GM18507 (cell line): ENCODE measurements at places on chromosomes 6 and 20.

DNA sequence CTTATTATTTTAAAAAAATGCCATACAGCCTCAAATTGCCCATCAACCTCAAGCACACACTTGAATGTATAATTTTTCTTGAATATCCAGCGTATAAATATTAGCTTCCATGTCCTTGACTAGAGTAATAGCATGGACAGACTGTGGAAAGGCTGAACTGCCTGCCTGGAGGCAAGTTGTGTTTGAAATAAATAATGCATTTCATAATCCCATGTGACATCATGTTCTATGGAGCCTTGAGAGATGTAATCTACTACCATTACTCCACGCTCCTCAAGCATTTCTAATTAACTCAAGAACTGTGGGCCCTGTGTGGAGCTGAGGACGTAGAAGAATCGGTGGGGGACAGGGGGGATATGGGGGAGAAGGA is 94.2 kb downstream of the CDS2 start:
- DNase-seq = no peak

DNA sequence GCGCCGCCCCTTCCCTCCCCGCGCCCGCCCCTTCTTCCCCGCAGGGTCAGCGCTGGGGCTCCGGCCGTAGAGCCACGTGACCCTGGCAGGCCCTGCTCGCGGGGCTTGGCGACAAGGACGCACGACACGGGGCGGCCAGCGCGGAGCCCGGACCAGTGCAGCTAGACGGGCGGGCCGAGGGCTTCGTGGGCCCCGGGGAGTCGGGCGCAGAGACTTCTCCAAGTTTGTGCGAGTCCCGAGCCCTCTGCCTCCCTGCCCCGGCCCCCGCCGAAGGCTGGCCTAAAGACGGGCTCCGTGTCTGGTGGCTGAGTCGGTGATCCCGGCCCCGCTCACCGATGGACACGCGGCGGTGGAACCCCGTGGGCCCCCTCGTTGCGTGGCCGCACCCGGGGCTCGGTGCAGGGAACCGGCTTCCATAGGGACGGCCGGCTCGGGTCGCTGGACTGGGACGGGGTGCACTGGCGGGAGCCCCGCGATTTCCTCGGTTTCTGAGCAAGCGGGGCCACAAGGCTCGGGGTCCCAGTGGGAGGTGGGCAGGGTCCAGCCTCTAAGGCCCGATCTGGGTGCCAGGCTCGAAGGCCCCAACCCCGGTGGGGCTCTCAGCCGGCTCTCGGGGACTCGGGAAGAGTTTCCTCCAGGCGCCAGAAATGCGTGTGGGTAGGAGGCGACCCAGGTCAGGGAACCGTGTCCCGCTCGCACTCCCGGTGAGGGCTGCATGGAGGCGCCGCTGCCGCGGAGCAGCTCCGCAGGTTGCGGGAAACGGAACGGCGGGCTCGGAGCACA is 452 bp upstream of the GATA5 start:
- DNase-seq = no peak

- no peak for DNase-seq
These were observed 90.0 kb upstream of the TNFAIP3 start for GRCh38 chr6:137776786-137777686.

DNA sequence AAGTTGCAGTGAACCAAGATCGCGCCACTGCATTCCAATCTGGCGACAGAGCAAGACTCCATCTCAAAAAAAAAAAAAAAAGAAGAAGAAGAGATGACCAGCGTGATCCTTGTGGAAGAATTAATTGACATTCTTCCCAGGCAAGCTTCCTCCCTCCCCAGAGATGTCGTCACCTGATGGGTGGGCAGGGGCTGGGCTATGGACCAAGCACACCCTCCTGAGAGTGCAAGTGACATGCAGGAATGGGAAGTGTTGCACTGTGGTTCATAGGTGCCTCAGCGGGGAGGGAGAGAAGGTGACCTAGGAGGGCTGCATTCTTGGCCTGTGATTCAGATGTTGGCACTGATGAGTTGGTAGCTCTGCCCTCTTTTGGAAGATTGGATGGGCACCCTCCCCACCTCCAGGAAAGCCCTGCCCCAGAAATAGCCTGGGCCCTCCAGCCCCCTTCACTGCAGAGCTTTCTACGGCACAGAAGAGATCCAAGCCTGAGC is 37.8 kb downstream of the TAF8 start:
- DNase-seq = no peak

DNA sequence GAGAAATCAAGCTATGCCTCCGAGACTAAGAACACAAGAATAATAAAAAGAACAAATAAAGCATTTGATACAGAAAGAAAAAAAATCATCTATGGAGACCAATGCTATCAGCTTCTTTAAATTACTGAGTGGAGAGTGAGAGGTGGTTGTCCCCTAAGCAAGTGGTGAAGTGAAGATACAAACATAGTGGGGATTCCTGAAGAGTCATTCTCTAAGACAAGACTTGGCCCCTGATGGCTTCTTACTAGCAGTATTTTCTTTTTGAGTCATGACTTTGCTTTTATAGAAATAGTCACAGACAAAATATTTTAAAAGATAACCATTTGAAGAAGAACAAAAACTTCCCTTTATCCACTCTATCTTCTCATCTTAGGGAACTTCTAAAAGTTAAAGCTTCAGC is 261.4 kb upstream of the PRDM1 start:
- no peak for DNase-seq

- no peak for DNase-seq
These were observed 1.0 kb downstream of the ARMH2 start for GRCh38 chr6:24797596-24798216.

DNA sequence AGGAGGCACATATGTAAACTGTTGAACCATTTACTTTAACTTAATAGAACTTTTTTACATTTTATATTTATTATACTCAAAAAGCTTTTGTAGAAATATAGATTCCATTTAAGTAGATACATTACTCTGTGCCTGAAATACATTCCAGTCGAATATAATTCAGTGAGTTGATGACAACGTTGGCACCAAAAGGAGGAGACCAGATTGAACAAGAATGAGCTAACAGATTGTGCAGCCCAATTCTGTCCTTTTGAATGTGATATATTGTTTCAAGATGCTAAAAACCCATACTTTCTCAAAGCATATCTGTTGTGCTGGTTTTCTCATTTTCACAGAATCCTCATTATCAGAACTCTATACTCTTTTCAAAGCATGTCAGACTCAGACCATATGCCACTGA is 147.4 kb upstream of the SIM1 start:
- DNase-seq = no peak

GRCh38 chr6:5541025-5541424 is 279.7 kb downstream of the FARS2 start:
- no peak for DNase-seq

DNA sequence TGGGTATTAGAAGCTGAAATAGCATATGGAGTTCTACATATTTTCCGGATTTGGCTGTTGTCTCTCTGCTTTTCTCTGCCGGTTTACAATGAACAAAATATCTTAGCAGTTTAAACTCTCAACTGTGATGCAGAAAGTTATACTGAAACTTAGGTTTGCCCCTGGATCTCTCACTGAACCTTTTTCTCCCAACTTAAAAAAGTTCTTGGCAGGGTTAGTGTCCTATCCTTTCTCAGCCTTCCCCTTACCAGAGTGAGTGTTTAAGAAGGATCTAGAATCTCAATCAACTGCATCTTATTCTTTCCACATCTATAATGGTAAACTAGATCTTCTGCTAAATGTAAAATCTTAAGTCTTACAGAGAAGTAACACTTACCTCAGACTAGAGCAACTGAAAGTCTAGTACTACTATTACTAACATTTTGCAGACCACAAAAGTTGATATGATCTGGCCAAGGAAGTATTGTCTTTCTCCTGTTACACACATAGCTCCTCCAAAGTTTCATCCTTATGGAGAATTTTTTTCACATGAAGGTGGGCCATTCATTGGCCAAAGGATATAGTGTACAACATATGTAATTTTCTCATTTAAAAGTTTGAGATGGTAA is 392.3 kb upstream of the RUNX2 start:
- DNase-seq = no peak

- DNase-seq = no peak
These were observed 53.9 kb downstream of the ERMARD start for GRCh38 chr6:169805242-169805838.

- no peak for DNase-seq
These were observed 7.6 kb upstream of the RNF182 start for GRCh38 chr6:13917141-13917540.

GRCh38 chr6:16109659-16110305 is 19.1 kb upstream of the MYLIP start:
- no peak for DNase-seq

- DNase-seq = no peak
These were observed 35.2 kb downstream of the KIAA1755 start for GRCh38 chr20:38225240-38225899.

DNA sequence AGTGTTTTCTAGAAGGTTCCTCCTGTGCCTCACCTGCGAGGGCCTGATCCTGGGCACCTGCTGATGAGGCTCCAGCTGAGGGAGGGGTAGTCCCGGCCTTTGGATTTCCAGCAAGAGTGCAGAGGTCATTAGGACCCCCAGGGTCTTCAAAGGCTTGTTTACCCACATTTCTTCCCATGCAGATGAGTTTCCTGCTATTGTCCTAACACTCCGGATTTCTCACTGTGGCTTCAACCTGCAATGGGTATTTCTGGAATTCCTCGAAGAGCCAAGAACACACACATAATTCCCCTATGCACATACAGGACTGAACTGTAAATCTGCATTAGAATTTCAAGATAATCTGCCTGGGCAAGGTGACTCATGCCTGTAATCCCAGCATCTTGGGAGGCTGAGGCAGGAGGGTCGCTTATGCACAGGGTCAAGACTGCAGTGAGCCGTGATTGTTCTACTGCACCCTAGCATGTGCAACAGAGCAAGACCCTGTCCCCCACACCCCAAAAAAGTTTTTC is 53.9 kb downstream of the ADNP start:
- no peak for DNase-seq

DNA sequence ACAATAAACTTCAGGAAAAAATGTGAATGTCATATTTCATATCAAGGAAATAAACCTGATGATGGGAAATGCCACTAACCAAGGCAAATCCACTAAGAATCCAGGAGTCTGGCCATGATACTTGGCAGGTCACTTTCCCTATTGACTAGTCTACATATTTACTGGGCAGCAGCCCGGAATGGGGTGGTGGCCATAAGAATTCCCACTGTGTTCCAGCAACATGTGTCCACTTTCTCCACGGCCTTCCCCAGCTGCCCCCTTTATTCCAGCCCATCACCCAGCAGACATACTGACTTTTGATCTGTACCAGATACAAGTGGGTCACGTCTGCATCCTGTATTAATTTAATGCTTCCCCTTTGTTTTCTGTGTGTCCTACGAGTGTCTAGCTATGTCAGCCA is 234.5 kb upstream of the PRDM1 start:
- DNase-seq = no peak

DNA sequence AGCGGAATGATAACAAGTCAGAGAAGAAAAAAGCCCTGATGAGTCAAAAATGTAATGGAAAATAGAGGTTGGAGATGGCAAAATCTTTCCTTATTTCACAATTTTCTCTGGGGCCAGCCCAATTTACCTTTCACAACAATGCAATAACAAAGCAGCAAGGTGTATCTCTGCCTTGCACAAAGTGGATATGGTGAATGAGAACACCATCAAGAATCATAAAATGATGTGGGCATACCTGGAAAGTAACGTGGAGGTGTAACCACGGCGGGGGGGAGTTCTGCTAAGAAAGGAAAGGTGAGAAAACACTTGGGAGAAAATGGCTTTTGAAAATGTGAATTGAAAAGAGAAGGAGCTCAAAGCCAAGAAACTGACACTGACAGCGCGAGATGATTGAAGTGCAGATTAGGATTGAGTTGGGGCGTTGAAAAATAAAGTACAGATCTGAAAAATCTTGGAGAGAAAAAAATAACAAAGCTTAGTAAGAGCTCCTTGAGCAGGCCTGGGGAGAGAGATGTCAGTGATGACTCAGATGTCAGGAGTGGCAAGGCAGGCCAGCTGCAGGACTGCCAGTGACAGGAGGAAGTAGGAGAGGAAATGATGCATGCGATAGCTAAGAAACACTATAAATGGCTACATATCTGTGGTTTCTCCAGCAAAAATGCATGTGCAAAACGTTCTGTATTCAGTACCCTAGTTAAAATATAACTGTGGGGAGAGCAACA is 26.2 kb downstream of the ARHGAP18 start:
- peak; percentile 83 for DNase-seq

DNA sequence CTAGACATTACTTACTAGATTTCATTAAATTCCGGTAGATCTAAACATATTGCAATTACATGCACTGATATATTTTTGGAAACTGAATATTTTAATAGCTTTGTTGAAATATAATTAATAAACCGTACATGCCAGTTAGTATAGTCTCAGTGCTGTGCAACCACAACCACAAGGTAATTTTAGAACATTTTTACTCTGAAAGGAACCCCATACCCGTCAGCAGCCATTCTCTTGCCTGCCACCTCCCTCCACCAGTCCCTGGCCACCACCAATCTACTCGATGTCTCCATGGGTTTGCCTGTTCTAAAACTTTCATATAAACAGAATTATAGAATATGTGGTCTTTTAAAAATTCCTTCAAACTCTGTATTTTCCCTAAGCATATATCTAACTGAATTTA is 293.9 kb downstream of the THBS2 start:
- DNase-seq = no peak

DNA sequence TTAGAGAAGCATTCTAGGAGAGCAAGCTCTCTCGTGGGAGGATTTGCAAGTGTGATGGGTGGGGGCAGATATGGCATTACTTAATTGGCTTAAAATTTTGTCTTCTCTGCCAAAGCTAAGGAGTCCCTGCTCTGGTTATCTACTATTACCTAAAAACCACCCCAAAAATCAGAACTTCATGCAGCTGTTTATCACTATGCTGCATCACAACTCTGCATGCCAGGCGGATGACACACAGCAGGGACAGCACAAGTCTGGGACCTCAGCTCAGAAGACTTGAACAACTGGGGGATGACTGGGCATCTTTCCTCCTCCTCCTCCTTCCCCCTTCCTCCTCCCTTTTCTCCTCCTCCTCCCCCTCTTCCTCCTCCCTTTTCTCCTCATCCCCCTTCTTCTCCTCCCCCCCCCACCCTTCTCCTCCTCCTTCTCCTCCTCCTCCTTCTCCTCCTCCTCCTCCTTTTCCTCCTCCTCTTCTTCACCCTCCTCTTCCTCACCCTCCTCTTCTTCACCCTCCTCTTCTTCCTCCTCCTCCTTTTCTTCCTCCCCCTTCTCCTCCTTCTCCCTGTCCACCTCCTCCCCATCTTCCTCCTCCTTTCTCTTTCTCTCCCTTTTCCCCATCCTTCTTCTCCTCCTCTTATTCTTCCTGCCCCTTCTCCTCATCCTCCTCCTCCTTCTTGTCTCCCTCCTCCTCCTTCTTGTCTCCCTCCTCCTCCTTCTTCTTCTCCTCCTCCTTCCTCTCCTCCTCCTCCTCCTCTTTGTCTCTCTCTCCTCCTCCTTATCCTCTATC is 218.6 kb upstream of the PMEPA1 start:
- DNase-seq = no peak

DNA sequence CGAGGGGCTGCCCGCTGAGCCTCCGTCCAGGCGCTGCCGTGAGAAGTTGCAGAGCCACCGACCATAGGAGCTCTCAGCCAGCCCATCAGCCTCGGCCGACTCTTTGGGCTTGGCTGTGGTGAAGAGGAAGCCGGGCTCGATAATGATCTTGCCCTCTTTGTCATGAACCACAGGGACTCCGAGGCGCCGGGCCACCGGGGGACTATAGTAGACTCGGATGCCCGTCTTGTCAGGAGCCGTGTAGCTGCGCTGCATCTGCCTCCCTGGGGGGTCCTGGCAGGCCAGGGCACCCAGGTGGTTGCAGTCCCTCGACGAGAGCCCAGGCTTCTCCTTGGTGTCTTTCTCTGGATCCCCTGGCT is 20.5 kb upstream of the DSN1 start:
- DNase-seq = no peak

GRCh38 chr6:16965689-16966088 is 136.2 kb upstream of the STMND1 start:
- no peak for DNase-seq

- DNase-seq = no peak
These were observed 84.8 kb downstream of the TAF4 start for GRCh38 chr20:61980647-61981583.
